ENCODE measurements at places on chromosomes 16 and 17. TPM values are rescaled to one million over a fixed set of nuclear protein-coding genes. Genes with fewer than 3 reads are reported as not detected.

- peak; percentile 61 for DNase-seq
- H3K27ac ChIP-seq: no peak overlapping the region
- H3K4me3 ChIP-seq: no peak overlapping the region
- H3K4me1 ChIP-seq: no peaks in the 10 kb centered on the region
Observed at GRCh38 chr17:60231234-60231633, 81.5 kb downstream of the CA4 start.

DNA sequence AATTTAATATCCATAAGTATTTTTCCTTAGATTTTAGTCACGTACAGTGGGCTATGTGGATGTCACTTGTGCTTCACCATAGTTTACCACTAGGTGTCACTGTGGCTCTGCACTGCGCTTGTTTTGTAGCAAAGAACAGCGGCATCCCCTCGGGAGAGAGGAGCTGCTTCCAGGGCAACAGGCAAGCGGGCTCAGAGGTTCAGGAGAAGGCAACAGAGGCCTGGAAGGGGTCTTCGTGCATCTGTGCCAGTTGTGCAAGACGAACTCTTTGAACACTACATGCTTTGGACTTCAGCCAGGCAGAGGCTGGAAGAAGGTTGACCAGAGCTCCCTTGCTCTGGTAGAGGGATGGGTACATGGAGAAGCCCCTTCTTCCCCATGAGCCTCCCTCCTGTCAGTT, 20.6 kb downstream of the CYB561 start:
- H3K27ac ChIP-seq: no peak overlapping the region
- H3K27me3 ChIP-seq: no peaks in the 10 kb centered on the region
- H3K4me3 ChIP-seq: no peak overlapping the region

The MAP3K14 gene
- polyA plus RNA-seq: 6.4 TPM

The NKD1 gene
- 0.27 TPM for polyA plus RNA-seq

DNA sequence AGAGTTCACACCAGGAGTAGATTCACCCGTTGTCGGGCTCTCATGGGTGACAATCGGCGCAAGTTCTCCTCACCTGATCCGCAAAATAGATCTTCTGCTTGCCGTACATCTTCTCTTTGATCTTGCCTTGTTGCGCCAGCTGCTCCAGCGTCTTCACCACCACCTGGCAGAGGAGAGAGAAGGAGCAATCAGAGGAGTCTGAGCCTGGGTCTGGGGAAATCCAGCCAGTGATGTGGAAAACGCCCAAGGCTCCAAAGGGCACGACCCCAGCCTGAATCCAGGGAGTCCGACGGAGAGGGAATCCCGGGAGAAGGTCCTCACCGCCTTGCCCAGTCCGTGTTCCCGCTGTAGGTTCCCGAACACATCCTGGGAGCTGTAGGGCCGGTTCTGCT, 393 bp downstream of the PSMC3IP start:
- peaks cover 14% of the 10 kb centered on the region for H3K4me1 ChIP-seq
- H3K27ac ChIP-seq: no peak overlapping the region
- H3K4me3 ChIP-seq: no peak overlapping the region
- no peaks in the 10 kb centered on the region for H3K27me3 ChIP-seq
- no peaks in the 10 kb centered on the region for H3K36me3 ChIP-seq

DNA sequence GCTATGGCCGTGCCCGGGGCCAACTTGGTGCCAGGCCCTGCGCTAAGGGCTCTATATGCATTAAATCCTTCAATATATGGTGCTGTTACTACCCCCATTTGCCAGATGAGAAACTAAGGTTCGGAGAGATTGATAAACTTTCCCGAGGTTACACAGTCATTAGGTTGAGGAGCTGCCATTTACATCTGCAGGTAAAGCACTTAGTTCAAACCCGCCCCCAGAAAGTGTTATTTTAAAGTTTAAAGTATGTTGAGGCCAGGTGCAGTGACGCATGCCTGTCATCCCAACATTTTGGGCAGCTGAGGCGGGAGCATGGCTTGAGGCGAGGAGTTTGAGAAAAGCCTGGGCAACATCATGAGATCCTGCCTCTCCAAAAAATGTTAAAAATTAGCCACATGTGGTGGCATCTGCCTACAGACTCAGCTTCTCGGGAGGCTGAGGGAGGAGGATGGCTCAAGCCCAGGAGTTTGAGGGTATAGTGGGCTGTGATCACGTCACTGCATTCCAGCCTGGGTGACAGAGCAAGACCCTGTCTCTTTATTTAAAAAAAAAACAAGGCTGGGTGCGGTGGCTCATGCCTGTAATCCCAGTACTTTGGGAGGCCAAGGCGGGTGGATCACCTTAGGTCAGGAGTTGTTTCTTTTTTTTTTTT, 264.7 kb downstream of the PARN start:
- H3K4me3 ChIP-seq: no peak overlapping the region
- H3K27me3 ChIP-seq: peaks cover 2% of the 10 kb centered on the region
- H3K4me1 ChIP-seq: no peaks in the 10 kb centered on the region
- DNase-seq: no peak
- no peak overlapping the region for H3K27ac ChIP-seq
- H3K36me3 ChIP-seq: no peaks in the 10 kb centered on the region

GRCh38 chr16:82715833-82716232, 89.1 kb downstream of the CDH13 start:
- no peak for DNase-seq
- H3K4me3 ChIP-seq: no peak overlapping the region
- peaks cover 4% of the 10 kb centered on the region for H3K4me1 ChIP-seq
- H3K36me3 ChIP-seq: no peaks in the 10 kb centered on the region
- H3K27ac ChIP-seq: no peak overlapping the region

DNA sequence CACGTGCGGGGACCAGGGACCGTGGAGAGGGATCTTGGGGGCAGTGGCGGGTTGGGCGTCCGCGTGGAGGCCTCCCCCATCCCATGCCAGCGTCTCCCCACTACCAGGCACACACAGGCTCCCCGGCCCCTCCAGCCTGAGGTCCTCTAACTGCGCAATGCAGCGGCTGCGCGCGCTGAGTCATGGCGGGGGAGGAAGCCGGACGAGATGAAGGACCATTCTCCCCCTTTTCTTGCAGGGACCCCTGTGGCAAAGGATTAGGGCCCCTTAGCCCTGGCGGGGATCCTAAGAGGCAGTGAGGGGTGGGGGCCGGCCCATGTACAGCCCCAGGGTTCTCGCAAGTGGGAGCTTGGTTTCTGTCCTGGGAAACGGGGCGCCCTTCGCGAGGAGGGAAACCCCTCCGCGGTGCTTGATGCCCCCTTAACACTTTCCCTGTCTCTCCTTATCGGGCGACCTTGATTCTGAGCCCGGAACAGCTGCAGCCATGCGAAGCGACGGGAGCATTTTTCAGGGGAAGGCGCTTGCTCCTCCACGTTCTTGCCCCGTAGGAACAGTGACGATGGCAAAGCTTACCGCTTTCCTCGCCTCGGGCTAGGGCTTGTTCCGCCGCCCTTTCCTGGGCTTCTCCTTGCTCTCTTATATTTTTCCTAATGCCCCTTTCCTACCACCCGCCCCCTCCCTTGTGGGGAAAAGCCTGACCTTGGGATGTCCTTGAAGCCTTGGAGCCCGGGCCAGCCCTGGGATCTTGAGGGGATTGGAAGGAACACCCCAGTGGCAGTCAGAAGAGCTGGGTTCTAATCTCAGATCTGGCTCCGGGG, 592 bp downstream of the ALDOA start:
- peaks cover 6% of the 10 kb centered on the region for H3K4me1 ChIP-seq
- no peak for DNase-seq
- peak overlapping the region; percentile 84 for H3K27ac ChIP-seq
- peak overlapping the region; percentile 92 for H3K4me3 ChIP-seq
- no peaks in the 10 kb centered on the region for H3K27me3 ChIP-seq
- H3K36me3 ChIP-seq: peaks cover 50% of the 10 kb centered on the region

Data from small intestine (tissue), 16 donors.